Activated T-helper 17 cell treated with anti-CD3 and anti-CD28 coated beads, Interleukin-2, amount 50 U/mL, for 72 hours (primary cell): ENCODE measurements at places on chromosomes 7 and 10. TPM values are rescaled to one million over a fixed set of nuclear protein-coding genes. Genes with fewer than 3 reads are reported as not detected.
A peak's percentile ranks its signal among the peaks of the same experiment; 100 is the strongest.

OGDHL gene
- total RNA-seq = 0.21 TPM

ELN gene
- total RNA-seq = not detected

SLC26A3 gene
- total RNA-seq = not detected

IMMP2L gene
- 9.5 TPM for total RNA-seq

GLRX3 gene
- 66.7 TPM for total RNA-seq

PIK3CG gene
- total RNA-seq = 25.7 TPM

TAF5 gene
- total RNA-seq = 13.4 TPM

HOXA3 gene
- not detected for total RNA-seq

PIP gene
- not detected for total RNA-seq

MYOF gene
- total RNA-seq = 50.2 TPM

ANXA8L1 gene
- total RNA-seq = not detected

EPO gene
- not detected for total RNA-seq

STEAP4 gene
- not detected for total RNA-seq

CUBN gene
- total RNA-seq = 0.45 TPM

MYPN gene
- total RNA-seq = 1.1 TPM

GRCh38 chr7:41415471-41416207, 287.3 kb downstream of the INHBA start:
- ATAC-seq = no peak

DNA sequence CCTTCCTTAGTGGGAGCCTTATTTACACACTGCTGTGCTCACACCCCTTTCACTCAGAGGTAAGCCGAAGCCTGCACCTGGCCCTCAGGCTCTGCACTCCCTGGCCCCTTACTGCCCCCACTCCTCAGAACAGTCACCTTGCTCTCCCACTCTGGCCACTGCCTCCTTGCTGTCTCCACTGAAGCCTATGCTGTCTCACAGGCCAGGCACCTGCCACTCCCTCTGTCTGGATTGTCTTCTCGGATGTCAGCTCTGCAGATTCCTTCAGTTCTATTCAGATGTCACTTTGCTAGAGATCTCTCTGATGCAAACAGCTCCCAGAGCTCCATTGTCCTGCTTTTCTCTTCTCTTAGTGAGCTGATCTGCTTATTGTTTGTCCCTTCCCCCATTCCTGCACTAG, 390.7 kb downstream of the DPP6 start:
- no peak for ATAC-seq

GRCh38 chr10:18246967-18247366, 106.7 kb downstream of the CACNB2 start:
- no peak for ATAC-seq

DNA sequence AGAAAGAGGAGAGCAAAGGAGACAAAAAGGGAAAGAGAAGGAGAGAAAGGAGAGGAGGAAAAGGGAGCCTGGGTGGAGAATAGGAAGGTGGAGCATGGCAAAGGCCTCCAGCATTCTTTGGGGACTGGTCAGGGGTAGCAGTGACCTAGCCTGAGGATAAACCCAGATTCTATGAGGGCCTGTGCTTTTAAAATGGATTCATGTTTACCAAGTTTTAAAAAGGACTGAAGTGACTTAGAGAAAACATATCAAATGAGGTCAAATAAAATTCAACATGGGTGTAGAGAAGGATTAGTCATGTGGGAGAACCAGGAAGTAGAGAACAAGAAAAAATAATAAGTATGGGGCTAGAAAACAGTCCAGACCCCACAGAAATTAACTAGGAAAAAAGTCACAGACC, 20.7 kb downstream of the CREB3L2 start:
- no peak for ATAC-seq

- no peak for ATAC-seq
Measured at GRCh38 chr10:44344727-44345126, 40.2 kb downstream of the CXCL12 start.

- ATAC-seq = peak; percentile 60
Measured at GRCh38 chr10:28432210-28432676, 100.7 kb upstream of the WAC start.

GRCh38 chr7:10022957-10023356, 950.7 kb upstream of the PHF14 start:
- no peak for ATAC-seq

DNA sequence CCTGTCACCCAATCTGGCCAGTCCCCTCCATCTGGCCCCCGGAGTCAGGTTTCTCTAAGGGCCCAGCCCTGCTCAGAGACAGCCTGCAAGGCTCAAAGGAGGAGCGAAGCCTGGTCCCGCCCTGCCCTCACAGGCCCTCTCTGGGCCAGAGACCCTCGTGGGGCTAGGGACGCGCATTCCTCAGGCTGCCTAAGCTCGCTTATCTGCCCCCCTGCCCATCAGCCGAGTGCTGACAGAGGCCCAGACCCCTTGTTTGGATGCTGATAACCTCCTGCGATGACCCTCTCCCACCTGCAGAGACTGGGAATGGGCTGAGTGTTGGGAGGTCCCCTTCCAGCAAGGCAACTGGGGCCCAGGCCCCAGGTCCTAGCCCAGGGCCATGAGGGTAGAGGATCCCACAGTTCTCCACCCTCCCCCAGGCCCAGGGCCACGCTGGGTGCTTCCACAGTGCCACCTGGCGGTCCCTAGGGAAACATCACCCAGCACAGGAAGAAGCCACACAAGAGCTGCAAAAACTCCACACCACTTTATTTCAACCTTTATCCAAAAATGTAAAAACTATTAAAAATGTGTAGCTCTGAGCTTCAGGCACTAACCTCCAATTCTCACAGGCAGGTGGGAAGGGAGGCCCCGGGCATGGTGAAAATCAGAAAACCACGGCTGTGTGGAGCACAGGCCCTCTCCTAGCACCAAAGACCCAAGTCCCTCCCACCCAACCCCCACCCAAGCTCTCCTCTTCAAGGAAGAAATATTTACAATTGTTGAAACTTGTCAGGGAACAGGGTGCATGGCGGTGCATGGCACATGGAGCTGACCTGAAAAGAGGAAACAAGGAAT, 2.2 kb downstream of the NPM3 start:
- peak; percentile 59 for ATAC-seq

DNA sequence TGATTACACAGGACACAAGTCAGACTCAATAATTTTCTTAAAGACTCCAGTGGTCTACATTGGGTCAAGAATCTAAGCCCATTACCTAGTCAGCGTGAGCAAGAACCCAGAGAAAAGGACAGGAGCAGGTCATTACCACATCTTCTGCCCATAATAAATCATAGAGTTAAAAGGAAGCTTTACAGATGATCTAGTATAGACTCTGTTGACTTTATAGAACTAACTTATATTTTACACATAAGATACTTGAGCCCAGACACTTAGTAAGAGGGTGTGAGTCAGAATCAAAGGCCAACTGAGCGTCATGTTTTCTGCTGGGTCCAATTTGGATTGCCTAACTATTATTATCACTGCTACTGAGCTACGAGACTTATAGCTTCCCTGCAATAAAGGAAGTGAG, 206.1 kb upstream of the NPSR1 start:
- no peak for ATAC-seq

- ATAC-seq = peak; percentile 64
Measured at GRCh38 chr7:150754951-150755350, 17.7 kb downstream of the GIMAP5 start.
